ENCODE measurements at places on chromosomes 7 and 10.

- no peak for DNase-seq
Observed at GRCh38 chr7:10756981-10757380, 216.7 kb upstream of the PHF14 start.

GRCh38 chr7:140196361-140197217 is 19.8 kb upstream of the KDM7A start:
- DNase-seq: peak; percentile 68

- DNase-seq: no peak
Observed at GRCh38 chr7:70317356-70317755, 719.1 kb downstream of the AUTS2 start.

DNA sequence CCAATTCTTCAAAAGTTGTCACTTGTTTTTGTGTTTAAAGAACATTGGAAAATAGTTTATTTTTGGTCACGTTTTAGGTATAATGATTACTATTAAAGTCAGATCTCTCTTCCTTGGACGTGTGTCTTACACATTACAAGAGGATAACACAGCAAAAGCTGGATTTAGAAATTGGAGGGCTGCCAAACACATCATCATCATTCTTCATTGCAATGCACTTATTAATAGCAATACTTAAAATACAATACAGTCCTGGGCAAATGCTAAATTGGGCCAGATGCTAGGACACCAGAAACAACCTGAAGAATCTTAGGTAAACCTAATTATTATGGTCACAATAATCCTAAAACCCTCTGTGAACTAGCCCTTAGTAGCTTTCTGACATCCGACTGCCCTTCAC is 303.6 kb downstream of the DGKB start:
- no peak for DNase-seq

DNA sequence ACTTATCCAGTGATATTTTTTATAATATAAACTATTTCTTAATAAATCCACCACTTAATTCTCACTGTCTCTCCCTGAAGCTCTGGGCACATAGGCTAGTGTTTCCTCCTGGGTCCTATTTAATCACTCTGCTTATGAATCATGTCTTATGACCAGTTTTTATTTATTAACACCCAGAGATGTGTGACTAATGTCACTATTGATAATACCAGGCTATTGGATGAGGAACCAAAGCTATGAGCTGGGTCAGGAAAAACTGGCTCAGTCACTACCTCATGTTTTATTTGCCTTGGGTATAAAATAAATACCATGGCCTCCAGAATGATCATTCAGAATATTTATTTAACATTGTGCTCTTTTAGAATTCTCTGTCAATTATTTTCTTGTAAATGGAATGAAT is 5.2 kb downstream of the SEMA3E start:
- DNase-seq: no peak

DNA sequence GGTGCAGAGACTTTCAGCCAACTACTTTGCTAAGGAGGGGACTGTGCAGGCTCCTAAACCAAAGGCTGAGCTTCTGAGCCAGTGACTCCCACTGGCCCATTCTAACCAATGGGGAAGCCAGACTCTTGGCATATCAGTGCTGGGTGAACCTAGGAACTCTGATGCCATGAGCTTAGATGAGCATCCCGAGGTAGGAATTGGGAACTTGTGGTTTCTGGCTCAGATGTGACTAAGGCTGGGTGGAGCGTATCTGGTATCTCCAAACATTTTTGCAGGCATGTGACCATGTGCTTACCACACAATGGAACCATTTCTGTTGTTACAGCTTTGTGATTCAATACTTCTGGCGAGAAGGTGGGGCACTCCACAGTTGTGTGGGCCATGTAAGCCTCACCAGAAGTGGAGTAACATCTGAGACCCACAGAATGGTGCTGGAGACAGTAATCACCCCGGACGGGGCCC is 2.5 kb upstream of the AVPI1 start:
- peak; percentile 99 for DNase-seq

- DNase-seq: no peak
Observed at GRCh38 chr10:123774132-123774742, 108.1 kb downstream of the GPR26 start.

DNA sequence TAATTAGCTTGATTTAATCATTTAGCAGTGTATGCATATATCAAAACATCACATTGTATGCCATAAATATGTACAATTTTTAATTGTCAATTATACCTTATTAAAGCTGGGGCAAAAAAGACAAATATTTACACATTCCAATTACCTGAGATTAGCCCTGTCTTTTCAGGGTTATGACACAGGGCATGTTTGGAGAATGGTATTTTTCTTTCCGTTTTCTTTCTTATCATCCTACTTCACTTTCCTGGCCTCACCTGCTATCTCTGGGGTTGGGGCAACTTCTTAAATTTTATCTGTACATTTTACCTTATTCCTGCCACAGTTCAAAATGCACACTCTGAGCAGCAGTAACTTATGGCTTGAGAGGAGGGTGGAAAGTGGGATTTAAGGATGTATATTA is 285.9 kb downstream of the DOCK4 start:
- no peak for DNase-seq

DNA sequence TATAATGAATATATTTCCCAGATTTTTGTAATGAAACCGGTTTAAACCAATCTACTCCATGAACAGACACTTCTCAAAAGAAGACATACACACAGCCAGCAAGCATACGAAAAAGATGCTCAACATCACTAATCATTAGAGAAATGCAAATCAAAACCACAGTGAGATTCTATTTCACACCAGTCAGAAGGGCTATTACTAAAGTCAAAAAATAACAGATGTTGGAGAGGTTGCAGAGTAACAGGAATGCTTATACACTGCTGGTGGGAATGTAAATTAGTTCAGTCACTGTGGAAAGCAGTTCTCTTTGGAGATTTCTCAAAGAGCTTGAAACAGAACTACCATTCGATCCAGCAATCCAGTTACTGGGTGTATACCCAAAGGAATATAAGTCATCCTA is 240.7 kb downstream of the TSPAN12 start:
- no peak for DNase-seq

GRCh38 chr10:88467835-88468485 is 115.2 kb downstream of the RNLS start:
- DNase-seq: no peak

- DNase-seq: no peak
Observed at GRCh38 chr10:127797339-127797738, 60.4 kb downstream of the FOXI2 start.

GRCh38 chr7:90387470-90388240 is 15.6 kb upstream of the CLDN12 start:
- DNase-seq: peak; percentile 31

DNA sequence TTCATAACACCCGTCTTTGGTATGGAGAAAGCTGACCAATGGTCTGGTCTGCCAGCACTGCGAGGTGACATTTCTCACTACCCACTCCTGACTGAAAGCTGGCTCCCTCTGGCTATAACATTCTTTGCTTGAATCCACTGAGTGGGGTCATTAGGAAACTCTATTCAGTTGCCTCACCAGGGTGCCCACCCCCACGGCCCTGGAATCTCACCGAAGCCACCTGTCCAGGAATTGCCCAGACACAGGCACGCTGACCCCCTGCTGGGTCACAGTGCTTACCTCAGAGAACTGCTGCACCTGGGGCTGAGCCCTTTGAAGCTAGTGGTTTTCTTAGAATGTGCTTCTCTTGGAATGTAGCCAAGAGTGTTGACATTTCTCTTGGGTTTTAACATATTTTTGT is 28.6 kb downstream of the HECW1 start:
- no peak for DNase-seq

- DNase-seq: no peak
Observed at GRCh38 chr7:15123901-15124300, 221.3 kb upstream of the DGKB start.

DNA sequence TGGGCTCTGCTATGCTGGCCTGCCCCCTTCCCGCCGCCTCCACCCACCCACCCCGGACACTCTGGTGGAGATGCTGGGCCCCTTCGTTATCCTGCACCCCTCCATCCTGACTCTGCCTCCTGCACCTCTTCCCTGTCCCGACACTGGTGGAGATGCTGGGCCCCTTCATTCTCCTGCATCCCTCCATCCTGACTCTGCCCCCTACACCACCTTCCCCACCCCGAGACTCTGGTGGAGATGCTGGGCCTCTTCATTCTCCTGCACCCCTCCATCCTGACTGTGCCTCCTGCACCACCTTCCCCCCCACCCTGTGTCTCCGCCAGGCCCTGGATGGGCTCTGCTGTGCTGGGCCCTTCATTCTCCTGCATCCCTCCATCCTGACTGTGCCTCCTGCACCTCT is 15.0 kb downstream of the IDI2 start:
- no peak for DNase-seq

GRCh38 chr7:28180364-28181147 is at the start of gene JAZF1:
TSS of gene JAZF1 (minus strand) at chr7:28180795.
- peak; percentile 53 for DNase-seq

DNA sequence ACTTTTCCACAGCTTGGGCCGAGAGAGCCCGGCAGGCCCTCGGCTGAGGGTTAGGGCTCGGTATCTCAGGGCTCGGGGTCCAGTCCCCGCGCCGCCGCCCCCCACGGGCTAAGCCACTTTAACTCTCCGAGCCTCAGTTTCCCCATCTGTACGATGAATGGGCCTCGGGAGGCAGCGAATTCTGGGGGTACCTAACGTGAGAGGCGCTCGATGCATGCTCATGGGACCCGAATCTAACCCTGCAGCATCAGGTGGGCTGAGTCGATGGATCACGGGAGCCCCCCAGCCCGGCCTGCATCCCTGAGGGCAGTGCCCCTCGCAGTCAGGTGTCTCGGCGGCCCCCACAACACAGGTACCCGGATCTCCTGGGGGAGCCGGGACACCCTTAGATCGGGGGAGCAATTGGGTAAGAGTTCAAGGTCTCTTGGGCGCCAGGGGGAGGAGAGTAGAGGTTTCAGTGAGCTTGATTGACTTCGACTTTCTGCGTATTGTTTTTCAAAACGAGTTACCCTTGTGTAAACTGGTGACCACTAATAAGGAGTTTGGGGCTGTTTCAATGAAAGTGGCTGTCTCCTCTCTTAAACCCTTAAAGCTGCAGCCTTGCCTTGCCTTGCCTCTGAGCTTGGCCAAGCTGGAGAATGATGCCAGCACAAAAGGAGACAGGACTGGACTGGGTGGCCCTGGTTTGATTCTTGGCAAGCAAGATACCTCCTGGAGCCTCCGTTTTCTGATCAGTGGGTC is 631 bp downstream of the POR start:
- peak; percentile 29 for DNase-seq

DNA sequence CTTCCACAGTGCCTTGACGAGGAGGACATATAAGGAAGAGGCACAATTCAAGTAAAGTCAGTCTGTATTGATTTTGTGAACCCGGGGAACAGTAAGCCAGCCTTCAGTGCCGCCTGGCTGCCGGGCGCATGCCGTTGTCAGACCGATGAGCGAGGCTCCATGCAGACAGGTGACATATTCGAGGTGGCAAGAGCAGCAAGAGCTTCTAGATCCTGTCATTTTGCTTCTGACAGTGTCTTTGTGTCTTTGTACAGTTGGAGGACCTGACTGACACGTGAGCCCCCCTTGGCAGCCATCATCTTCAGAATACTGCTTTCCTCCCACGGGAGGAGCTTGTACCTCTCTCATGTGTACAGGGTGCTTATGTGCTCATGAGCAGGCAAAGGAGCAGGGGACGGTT is 387.5 kb upstream of the GALNT17 start:
- DNase-seq: no peak

Measured in amniotic epithelial cell (primary cell).